ENCODE measurements at places on chromosomes 5 and 9.

- no peak for DNase-seq
Measured at GRCh38 chr9:68762570-68762969, 57.5 kb downstream of the PIP5K1B start.

DNA sequence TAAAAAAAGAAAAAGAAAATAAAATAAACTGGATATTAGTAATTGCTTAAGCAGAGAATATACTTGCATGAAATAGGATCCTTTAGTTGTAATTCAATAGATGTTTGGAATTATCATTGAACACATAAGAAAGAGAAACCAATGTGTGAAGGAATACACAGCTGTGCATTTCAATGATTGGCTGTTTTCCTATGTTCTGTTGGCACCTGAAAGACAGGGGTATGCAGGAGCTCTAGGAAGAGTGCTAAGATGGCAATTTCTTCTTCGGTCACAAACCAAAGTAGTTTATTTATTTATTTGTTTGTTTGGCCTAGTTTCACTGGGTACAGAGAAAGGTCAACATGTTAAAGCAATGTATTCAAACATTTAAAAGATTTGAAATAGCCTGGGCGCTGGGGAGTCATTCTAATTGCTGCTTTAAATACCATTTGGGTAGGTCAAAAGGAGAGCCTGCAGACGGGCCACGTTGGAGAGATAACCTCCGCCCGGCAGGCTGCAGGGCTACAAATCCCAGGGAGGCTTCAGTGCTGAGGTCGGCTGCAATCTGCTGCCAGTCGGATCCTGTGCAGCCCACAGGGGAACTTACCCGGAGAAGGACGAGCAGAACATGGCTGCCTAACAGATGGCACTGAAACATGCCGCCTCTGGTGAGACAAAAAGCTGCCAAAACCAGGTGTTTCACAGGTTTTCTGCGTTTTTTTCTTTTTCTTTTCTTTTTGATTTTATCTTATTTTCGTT, 154.2 kb upstream of the TYRP1 start:
- DNase-seq, result no peak

DNA sequence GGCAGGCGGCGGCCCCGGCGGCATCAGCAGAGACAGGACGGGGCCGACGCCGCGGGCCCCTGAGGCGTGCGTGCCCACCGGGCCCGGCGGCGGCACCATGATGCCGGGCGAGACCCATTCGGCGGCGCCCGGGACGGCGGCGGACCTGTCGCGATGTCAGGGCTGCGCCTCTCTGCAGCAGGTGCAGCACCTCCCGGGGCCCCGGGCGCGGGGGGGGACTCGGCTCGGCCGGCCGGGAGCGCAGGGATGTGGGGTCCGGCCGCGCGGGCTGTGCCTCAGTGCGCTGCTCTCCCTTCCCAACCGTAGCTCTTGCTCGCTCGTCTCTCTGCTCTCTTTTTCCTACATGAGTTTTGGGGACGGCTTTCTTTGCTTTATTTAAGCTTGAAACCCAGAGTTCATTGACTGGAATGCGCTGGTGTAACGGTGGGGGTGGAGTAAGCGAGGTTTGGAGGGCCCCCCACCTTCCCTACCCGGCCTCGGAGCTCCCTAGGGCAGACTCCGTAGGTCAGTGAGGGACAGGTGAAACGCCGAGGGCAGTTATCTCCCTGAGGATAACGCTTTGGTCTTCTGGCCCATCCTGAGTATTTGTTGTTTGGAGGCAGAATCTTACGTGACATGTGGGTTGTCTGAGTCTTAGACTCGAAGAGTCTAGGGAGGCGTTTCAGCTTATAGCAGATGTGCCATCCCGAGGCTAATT, 490 bp downstream of the ICE1 start:
- peak; percentile 41 for DNase-seq

- no peak for DNase-seq
Measured at GRCh38 chr5:5969942-5970483, 408.3 kb downstream of the MED10 start.

DNA sequence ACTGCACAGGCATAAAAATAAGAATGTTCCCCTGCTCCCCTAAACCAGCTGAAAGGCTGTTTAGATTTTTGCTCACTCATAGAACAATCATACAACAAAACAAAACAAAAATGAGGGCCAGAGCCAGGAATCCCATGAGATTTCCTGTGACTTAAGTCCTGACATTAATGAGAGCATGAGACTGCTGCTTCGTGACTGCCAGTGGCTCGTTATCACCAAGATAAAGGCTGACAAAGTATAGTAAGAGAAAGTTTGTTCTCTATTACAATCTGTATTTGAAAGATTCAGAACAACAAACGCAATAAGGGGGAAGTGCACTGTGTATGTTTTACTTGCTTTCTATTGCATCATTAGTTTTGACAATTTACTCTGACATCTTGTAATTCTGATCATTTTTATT, 837.1 kb upstream of the C9orf72 start:
- DNase-seq, result no peak

- no peak for DNase-seq
Measured at GRCh38 chr9:110604171-110604601, 24.6 kb upstream of the SVEP1 start.

DNA sequence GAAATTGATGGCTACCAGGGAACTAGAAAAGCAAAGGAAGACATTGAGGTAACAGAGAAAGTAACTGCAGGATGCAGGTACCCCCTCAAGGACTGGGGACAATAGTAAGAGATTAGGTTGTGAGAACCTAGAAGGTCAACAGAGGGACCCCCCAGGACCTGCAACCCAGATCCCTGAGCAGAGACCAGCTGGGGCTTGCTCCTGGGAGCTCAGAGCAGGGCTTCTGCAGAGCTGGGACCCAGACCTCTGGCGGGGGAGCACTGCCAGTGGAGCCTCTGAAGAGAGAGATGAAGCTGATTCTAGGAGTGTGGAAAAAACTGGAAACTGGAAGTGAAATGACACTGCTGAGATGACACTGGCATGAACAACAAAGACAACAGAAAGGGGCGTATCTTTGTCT, 17.2 kb downstream of the MORN5 start:
- DNase-seq, result no peak

DNA sequence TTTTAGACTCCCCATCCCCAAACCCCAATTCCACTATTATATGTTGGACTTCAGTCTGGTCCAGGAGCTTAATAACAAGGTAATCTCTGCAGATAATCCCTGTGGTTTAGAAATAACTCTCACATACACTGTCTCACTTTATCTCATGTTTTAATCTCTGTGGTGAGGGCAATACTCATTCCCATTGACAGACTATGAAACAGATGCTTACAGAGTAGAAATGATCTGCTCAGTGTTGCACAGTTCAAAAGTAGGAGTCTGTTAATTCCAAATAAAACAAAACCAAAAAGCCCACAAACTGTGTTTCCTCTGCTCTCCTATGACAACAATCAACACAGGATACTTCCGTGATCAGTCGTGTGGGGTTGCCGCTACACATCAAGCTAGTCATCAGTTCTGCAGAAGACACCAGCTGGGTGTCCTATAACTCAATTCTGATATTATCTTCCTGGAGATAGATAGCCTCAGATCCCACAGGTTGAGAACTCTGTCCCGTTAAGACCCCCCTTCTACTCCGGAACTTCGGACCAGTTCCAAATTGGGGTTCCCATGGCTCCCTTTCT, 26.3 kb upstream of the FANCC start:
- no peak for DNase-seq

DNA sequence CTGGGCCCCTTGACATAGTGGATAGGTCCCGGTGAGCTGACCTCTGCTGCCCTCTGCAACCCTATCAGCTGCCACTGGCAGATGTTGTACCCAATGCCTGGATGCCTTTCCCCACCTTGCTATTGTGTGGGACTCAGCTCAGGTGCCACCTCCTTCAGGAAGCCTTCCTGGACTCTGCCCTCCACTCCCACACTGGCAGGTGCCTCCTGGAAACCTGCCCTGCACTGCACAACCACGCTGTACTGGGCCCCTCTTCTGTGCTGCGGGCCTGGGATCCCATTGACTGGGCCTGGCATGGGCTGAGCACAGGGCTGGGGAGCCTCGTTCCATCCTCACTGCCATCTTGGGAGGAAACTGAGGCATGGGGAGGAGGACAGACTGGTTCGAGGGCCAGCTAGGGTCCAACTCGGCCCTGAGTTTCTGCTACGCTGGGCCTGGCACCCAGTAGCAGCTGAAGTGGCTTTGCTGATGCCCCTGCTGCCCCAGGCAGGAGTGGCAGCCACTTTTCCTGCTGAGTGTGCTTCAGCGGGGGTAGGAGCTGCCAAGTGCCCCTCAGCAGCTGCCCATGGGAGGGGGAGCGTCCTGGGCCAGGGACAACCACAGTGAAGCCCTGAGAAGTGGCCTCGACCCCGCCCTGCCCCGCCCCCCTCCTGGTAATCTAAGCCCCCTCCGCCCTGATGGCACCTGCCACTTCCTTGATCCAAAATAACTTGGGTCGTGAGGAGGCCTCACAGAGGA, 1.3 kb downstream of the AK1 start:
- DNase-seq, result no peak

GRCh38 chr9:134381671-134382516, 55.6 kb downstream of the RXRA start:
- DNase-seq, result no peak

- no peak for DNase-seq
Measured at GRCh38 chr9:20224756-20225155, 397.5 kb downstream of the MLLT3 start.

- DNase-seq, result no peak
Measured at GRCh38 chr9:4569101-4569500, 78.8 kb downstream of the SLC1A1 start.

DNA sequence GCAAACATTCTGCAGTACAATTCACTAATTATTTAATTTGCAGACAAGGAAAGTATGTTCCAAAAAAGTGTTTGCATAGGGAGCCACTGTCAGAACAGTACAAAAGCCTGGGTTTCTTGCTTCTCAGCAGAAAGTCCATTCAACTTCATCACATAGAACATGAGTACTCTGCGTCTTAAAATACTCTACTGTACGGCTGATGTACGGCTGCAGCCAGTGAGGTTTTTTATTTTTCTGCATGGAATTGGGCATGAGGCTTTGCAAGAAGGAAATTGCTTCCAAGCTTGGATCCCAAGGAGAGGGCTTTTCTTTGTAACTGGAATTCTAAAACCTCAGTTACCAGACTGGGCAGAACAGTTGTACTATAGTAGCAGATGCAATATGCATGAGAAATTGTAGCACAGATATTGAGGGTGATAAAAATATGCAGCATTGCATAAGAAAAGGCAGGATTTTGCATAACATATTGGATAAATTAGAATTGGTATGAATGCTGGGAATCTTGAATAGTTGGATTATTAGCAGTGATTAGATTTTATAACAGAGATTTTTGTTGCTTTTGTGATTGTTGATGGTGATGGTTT, 178.1 kb upstream of the CDH9 start:
- no peak for DNase-seq

GRCh38 chr5:151667083-151667482, 19.6 kb downstream of the SPARC start:
- DNase-seq, result no peak

- no peak for DNase-seq
Measured at GRCh38 chr5:124416627-124417026, 329.8 kb downstream of the ZNF608 start.

DNA sequence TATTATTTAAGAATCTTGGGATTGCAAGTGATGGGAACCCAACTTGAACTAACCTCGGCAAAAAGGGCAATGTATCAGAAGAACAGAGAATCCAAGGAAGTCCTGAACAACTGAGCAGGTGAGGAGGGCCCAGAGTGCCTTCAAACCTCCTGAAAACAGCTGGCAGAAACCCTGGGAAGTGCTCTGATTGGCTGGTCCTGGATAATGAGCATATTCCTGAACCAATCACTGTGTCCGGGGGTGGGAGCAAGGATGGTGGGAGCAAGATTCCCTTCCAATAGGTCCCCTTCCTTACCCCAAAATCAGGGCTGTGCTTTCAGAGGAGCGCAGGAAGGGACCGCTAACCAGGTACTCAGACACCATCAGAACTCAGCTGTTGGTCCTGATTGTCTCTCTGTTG, 31.9 kb upstream of the TBC1D2 start:
- peak; percentile 2 for DNase-seq

- DNase-seq, result no peak
Measured at GRCh38 chr5:109907731-109908130, 218.0 kb downstream of the MAN2A1 start.

DNA sequence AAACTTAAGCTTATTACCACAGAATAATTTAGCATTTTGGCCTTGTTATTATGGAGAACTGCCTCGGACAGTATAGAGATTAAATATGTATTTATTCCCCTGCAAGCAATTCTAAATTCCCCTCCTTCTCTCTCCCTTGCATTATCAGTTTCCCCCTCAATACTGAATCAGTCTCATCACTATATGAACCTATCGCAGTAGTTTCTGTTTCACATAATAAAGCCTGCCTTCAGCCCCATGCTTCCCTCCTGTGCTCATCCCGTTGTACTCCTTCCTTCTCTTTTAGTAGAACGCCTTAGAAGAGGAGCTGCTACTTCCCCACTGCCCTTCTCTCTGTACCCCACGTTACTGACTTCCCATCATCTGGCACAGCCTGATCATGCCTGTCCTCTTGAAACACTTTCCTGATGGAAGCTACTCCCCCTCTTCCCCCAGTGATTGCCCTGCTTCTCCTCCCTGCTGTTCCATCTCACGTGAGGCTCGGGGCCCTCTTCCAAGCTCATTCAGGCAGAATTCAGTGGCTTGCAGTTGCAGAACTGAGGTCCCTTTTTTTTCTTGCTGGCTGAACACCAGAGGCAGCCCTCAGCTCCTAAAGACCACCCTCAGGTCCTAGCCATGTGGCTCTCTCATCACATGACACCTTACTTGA, 93.4 kb downstream of the PPIC start:
- DNase-seq, result no peak

DNA sequence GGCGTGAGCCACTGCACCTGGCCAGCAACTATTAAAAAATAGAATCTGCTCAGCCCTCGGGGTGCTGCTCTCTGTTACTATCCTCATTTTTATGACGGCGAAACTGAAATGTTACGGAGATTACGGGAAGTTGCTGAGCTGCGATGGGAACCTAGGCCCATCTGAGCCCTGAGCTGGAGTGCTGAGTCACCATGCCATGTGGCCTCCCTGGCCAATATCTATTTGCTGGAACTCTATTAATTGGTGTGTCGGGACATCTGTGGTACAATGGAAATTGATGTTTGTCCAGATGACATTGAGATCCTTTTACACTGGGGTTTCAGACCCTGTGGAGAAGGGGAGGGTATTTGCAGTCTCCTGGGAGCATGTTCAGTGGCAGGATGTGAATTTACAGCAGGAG, 8.1 kb downstream of the PRDM12 start:
- DNase-seq, result no peak
